ENCODE measurements at places on chromosomes 7 and 10. TPM values are rescaled to one million over a fixed set of nuclear protein-coding genes. Genes with fewer than 3 reads are reported as not detected.

DNA sequence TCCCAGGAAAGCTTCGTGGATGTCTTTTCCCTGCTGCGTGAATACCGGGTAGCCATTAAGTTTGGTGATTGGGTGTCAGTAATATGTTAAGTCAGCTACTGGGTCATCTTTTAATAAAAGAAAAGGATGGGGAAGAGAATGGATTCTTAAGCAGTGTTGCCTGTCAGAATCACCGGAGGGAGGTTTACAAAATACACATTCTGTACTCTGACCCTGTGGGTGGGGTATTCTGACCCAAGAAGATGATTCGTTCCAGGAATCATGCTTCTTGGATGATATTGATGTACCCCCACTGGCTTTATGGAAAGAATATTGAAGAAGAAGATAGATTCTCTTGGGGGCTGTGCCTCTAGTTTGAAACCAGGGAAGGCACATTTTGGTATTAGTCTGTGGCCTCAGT is 18.3 kb downstream of the SGPL1 start:
- no peak for DNase-seq

DNA sequence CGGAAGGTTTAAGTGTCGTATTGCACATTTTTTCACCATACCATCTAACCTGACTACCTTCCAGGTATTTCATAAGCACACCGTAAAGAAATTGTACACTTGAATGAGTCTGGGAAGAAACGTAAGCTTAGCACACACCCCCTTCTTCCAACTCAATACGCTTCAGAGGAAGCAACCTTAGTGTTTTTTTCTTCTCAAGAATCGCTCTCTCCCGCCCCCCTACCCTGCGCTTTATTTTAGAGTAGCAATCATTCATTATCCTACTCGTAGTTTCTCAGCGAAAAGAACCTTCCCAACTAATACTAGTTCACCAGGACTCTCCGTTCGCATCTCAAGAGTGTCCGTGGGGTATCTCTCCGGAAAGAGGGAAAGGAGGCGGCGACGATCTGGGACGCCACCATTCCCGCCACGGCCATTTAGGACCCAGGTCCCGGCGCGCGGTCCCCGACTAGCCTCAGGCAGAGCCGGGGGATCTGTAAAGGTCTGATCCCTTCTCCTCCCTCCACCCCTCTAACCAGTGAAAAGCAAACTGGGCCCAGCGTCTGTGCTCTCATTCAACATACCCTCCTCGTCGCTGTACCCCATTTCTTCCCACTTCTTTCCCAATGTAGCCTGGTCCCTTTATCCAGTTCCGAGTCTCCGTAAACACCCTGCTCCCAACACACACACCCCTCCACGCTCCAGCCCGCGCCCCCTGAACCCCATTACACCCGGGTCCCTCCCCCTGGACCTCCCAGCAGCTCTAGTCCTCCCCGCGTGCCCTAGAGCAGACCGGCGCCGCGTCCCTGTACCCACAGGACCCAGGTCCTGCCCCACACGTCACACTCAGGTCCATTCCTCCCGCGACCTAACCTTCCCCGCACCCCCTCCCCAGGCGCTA is 16.0 kb downstream of the MYOZ1 start:
- DNase-seq, result peak; percentile 45

The MRPS16 gene
- 24.3 TPM for total RNA-seq

GRCh38 chr7:112495810-112496462 is 15.1 kb downstream of the LSMEM1 start:
- DNase-seq, result peak; percentile 56

The AASS gene
- 46.5 TPM for total RNA-seq
